ENCODE measurements at places on chromosomes 2 and 18.

DNA sequence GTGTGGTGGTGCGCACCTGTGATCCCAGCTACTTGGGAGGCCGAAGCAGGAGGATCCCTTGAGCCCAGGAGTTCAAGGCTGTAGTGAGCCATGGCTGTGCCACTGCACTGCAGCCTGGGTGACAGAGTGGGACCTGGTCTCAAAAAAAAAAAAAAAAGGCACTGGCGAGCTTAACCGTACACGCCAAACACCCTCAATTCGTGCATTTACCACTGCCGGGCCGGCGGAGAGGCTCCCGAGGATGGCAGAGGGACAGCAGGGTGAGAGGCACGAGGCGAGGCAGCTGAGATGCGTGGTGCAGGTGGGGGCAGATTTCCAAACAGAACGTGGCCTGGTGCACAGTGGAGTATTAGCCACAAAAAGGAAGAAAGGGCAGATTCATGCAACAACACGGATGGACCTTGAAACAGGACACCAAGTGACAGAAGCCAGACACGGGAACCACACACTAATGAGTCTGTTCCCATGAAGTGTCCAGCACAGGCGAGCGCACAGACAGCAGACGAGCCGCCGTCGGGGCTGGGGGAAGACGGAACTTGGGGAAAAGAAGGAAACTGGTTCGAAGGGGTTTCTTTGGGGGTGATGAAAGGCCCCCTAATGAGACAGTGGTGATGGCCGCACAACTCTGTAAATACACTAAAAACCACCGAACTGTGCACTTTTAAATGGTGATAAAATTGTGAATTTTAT is 27.4 kb downstream of the SLC66A2 start:
- peak; percentile 19 for DNase-seq

GRCh38 chr2:173119069-173119807 is 43.6 kb downstream of the MAP3K20 start:
- DNase-seq, result no peak

- no peak for DNase-seq
Observed at GRCh38 chr2:190451561-190452176, 43.5 kb downstream of the MFSD6 start.

DNA sequence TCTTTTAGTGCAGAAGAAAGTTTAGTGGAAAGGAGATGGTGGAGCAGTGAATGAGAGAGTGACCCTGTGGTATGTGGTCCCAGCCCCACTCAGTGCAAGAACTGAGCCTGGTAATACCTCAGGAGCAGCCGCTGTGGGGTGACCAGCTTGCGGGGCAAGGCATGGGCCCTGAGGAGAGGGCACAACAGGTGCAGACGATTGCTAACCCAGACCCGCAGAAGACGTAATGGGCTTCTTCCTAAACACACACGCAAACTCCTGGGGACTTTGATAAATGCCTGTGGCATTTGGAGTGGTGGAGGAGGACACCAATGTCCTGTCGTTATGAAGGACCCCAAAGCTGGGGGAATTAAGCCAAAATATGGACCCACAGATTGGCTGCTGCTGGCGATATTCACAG is 78.7 kb downstream of the GFPT1 start:
- no peak for DNase-seq

DNA sequence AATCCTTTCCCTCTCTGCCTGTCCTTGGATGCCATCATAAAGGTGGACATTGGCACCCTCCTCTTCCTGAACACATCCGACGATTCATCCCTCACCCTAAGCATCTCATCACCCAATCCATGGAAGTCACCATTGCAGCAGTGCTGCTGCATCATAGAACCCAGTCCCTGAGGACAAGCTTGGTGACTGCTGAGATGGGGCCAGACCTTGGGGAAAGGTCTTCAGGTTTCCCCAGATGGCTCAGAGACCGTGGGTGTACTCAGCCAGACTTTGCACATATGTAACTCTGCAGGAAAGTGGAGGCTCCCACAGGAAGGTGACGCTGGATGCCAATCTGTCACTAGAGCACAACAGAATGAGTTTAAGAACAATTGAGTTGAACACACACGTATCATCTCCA is 202.2 kb downstream of the SOX11 start:
- DNase-seq, result no peak

DNA sequence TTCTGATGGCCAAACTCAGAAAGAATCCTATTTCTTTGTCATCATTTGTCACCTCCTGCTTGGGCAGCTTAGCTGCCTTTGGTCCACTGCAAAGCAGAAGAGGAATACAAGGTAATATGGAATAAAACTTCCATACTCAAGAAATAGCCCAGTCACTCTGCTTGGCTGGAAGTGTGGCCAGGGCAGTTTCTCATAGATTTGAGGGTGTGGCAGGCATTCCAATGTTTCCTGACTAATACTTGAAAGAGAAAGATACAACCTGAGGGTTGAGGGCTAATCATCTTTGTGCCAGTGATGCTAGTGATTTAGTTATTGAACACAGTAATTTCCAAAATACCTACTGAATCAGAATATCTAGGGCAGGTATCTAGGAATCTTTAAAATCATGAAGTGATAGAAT is 83.1 kb downstream of the FAM161A start:
- no peak for DNase-seq

DNA sequence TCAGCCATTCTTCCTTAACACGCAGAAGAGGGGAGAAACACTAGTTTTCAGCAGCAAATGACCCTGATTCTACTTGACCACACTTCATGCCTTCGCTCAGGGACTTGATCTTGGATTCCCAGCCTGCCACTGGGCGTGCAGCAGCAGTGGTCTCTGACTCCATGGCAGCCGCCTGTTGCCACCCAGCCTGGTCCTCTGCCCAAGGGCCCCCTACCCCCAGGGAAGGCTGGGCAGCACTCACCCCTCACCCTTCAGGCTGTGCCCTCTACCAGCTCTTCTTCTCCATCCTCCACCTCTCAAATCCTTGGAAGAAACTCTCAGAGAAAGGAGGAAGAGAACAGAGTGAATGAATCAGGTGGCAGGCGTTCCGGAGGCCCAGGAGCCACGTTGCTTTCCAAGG is 32.1 kb upstream of the RPL31 start:
- no peak for DNase-seq

DNA sequence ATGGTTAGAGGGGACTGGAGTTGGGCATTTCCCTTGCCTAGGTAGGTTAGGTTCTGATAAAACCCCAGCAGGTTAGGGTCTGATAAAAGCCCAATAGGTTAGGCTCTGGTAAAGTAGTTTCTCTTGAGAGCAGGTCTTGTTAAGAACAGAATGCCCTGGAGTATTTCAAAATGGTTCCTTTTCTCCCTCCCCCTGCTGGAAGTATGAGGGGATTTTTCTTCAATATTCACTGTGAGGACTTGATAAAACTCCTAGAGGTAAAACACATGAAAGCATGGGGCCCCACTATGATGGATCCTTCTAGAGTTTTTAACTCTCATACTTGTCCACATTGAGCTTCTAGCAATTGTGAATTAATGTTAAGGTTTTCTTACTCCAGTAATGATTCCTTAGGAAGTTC is 27.6 kb downstream of the ANKAR start:
- no peak for DNase-seq

GRCh38 chr18:6614952-6615351 is 114.6 kb upstream of the ARHGAP28 start:
- DNase-seq, result no peak

DNA sequence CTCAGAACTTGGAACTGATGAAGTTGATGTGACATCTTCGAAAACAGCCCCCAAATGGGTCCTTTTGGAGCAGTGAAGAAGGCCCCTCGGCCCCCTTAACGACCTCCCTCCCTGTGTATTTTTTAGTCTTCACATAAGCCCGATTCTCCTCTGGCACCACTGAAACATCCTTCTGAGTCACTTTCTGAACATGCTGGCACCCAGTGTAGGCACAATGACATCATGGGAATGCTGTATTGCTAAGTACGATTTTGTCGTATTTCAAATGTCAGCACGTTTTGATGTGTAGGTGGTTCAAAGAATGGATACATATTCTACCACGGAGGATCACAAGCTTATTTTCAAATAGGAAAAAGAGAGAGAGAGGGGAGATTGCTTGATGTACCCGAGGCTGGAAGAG is 111.7 kb upstream of the RIOK3 start:
- DNase-seq, result no peak

DNA sequence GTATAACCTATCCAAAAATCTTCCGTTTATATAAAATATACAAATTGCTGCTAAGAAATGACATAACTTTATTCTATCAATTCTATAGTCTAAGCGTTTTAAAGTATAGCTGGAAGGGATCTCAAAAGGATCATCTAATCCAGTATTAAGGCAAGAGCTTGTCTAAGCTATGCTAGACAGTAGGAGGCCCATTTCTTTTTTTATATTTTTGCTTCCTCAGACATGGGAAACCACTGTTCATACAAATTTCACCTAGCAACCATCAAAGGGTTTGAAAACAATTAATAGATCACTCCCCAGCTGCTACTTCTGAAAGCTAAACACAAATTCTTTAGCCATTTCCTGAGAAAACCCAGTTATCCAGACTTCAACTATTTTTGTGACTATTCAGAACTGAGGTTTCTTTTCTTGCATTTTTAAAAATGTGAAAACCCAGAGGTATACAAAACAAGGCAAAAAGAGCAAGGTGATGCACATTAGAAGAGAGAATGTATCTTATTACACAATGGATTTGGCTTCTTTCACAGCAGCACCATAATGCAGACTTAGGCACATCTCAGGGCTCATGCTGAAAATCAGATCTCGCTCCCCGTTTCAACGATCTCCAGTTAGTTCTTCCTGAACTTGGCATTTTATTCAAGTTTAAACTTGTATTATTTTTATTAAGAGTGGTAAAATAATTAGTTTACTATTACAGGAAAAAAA is 274.4 kb downstream of the LRP1B start:
- DNase-seq, result no peak

DNA sequence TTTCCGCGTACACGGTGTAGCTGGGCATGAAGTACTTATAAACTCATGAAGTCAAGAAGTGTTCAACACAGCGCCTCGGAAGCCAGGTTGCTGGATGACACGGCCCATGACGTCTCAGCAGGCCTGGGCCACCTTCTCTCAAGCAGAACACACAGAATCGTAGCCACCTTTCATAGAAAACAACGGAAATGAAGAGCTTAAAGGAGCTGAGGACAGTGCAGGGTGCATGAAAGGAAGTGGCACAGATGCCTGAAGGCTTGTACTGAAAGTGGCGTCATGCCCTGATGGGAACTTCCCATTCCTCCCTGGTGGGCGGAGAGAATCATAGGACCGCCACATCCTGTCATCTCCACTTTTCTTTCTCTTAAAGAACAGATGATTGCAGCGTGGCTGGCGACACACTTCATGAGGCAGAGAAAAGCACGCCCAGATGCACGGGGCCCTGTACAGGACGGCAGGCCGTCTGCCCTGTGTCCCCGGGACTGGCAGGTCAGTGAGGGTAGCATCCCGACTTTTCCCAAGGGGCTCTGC is 31.1 kb downstream of the HDAC4 start:
- peak; percentile 28 for DNase-seq

Data from mucosa of descending colon (tissue), 3 donors.